ENCODE measurements at places on chromosomes 6 and 20. TPM values are rescaled to one million over a fixed set of nuclear protein-coding genes. Genes with fewer than 3 reads are reported as not detected.

DNA sequence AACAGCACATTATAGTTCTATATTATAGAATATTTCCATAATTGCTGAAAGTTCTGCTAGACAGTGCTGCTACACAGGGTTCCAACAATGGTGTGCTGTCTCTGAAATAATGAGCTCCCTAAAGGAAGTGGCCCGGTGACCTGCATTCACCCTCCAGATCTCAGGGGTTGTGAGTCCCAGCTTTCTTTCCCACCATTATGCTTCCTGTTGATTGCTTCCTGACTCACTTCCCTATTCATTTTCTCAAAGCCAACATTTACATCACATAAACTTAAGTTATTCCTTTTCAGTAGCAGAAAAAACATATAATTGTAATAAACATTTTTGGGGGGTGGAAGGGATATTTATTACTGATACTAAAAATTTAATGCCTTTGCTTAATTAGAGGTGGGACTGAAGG, 12.9 kb upstream of the CCN6 start:
- DNase-seq, result no peak

DNA sequence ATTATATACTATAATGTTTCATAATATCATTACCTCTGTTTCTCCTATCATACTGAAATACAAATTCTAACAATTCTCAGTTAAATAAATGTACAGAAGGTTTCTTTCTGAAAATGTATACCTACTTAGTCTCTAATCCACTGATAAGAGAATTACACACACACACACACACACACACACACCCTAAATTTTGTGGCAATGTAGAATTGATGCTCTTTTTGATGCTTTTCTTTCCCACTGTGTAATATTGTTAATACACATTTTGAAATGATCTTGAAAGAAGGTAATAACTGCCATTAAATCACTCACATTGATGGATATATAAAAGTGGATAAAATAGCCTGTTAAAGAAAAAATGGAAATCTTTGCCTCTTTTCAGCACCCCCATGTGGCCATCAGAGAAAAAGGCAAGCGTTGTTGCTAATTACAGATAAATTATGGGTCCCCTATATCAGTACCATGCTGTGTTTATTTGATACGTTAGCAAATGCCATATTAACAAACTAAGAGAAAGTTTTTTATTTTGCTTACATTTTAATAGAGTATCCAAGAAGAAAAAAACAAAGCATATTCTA, 76.6 kb upstream of the VGLL2 start:
- DNase-seq, result no peak

TCF21 gene
- not detected for total RNA-seq

DNA sequence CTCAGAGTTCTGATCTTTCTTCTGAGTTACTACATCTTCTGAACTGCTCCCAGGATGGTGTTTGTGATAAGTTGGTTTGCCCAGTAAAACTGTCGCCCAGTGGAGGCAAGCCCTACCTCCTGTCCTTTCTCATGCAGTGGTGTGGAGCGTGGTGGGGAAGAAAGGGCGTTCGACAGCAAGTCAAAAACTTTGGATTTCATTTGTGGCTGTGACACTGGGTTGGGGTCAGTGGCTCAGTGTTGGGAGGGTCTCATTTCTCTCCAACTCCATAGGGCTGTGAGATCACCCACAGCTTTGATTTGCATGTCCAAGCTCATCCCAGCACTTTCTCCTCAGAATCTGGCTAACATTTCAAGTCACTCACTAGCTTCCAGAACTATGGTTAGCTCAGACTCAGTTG, 17.5 kb upstream of the SLC22A2 start:
- no peak for DNase-seq

DNA sequence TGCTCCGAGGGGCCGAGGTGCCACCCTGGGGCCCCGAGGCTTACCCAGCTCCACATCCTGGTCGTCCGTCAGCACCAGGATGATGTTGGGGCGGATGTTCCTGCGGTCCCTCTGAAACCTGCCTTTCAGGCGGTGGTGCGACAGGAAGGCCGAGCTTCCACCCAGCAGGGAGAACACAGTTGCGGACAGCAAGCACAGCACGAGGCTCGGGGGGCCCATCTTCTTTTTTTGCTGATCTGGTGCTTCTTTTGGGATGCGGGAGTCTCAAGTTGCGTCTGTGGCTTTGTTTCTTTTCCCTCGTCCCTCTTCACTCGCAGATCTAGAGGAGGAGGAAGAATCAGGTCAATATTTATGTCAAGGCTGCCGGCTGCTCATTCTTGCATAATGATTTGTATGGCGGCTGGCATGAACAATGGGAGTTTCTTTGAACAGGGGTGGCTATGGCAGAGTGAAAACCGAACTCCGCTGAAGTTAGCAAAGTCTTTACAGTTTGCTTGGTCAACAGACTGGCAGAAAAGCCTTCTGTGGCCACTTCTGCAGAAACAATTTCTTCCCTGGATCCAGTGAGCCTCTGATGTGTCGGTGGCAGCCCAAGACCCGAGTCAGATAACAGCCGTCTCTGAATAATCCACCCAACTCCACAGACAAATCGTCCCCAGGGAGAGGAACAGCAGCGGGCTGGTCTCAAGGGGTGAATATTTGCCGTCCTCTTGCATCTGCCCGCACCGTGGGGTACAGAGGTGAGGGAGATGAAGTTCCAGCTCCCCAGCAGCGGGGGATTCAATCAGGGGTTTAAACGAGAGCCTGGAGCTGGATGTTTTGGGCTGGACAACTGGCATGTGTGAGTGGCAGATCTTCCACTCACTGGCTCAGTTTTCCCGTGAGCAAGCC, 27.9 kb downstream of the SULF2 start:
- no peak for DNase-seq

- DNase-seq, result no peak
Measured at GRCh38 chr6:168001029-168001332, 3.5 kb downstream of the KIF25 start.

GRCh38 chr20:58714923-58715351, 22.3 kb downstream of the NPEPL1 start:
- DNase-seq, result no peak

THBD gene
- total RNA-seq, result 78.5 TPM

DNA sequence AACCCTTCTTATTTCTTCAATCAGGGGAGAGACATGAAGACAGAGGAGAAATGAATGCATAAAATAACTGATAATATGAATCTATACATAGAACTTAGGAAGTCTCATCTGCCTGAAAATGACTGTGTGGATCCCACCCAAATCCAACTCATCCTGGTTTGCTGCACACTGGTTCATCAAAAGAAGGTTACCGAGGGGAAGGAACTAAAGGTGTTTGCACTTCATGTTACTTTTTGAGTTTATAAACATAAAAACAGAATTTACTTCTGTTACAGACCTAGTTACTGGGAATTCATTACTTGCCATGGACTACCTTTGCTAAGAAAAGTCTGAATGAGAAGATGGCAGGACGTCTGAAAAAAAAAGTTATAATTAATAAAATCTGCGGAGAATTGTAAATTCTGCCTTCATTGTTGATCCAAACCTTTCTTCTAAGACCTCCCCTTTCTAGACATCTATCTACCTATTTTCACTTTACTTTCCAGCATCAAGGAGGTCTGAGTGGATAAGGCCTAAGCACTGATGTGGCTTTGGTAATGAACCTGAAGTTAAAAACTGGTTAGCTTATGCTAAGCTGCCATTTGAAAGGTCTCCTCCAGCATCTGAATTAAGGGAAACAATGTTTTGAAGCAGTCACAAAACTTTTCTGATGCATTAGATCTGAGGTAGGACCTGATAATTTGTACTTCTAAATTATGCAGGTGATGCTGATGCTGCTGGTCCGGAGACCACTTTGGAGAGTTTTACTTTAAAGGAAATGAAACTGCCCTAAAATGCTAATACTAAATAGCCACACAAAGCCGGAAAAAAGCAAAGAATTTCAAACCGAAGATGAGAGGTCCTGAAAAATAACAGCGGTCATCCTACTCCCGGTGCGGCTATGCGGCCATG, 84.0 kb downstream of the HFE start:
- no peak for DNase-seq

PPP1R16B gene
- total RNA-seq, result 10.1 TPM

KCNK5 gene
- total RNA-seq, result 9.2 TPM

CTSZ gene
- total RNA-seq, result 152 TPM

GRCh38 chr20:31641391-31641790, 3.7 kb downstream of the COX4I2 start:
- no peak for DNase-seq

- no peak for DNase-seq
Measured at GRCh38 chr6:4582506-4583417, 193.4 kb upstream of the CDYL start.

EYA2 gene
- total RNA-seq, result 10.6 TPM

GRCh38 chr20:37401930-37402675, 56.2 kb downstream of the SRC start:
- no peak for DNase-seq

DNA sequence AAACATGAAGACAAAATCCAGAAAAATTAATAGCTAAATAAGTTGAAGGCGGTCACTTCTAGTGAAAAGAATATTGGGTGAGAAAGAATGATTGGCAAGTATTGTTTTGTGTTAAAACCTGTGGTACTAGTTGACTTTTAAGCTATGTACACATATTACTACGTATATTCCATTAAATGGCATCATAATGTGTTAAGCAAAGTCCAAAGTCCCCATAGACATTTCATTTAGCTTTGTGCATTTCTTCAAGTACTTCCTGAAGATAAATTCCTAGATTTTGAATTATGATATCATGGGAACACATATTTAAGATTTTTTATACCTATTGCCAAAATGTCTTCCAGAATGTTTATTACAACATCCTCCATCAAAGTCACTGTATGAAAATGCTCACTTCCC, 272.7 kb upstream of the IRAK1BP1 start:
- DNase-seq, result no peak

RUNX2 gene
- total RNA-seq, result 2.6 TPM

GRCh38 chr20:62849431-62849830, 12.2 kb downstream of the TCFL5 start:
- DNase-seq, result no peak

DNA sequence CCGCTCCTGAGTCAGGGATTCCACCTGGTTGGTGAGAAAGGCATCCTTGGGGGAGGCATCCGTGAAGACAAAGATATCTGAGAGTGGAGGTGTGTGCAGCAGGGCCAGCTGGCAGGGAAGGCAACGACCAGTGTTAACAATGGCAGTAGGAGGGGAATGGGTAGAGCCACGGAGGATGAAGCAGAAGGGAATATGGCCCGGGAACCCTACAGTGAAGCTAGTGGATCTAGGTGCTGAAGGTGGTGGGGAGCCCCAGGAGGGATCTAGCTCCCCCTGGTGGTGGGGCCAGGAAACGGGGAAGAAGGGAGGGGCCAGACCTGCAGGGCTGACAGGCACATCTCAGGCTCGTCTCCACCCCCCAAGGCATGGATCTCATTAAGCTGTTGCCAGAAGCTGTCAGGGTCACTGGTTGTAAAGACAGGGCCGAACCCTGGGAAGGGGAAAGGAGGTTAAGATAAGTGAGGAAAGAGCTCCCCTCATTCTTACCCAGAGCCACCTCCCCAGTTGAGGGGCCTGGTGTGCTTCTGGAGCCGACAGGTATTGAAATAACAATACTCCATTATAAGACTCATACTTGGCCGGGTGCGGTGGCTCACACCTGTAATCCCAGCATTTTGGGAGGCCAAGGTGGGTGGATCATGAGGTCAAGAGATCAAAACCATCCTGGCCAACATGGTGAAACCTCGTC, 7.3 kb downstream of the VWA7 start:
- peak; percentile 51 for DNase-seq

DNA sequence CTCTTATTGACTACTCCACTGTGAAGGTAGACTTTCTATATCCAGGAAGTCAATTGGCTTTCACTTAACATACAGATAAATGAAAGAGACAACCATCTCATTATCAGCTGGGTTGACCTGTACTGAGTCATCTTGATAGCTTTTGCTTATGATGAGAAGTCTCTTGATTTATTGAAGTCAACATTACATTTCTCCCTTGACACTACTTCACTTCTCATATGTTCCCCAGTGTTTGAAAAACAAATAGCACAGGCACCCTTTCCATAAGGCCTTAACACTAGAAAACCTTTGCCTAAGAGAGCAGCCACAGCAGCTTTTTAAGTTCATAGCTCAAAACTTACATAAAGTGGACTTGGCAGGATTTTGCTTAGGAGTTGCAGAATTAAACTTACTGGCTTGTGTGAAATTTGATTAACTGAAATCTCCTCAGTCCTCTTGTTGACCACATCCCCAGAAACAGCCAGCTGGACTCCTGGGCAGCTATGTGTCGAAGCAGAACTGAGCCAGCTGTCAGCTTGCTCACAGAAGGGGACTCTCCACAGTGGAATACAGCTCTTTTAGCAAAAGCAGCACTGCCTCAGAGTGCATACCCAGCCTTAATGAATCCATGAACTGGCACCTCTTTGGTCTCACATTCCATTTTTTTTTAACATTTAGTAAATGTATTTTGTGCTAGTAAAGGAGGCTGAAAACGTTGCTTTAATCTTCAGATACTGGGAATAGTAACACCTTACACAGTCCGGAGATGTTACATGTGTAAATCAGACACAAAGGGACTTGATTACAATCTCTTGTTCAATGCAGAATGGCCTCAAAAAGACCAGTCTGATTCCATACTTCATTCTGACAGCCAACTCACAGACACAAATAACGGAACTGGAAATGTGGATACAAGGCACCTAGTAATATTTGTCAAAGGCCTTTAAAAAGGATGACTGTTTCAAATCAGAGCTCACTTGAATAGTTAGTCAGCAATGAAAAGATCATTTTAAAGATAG, 1532.7 kb downstream of the HACE1 start:
- DNase-seq, result no peak

DNA sequence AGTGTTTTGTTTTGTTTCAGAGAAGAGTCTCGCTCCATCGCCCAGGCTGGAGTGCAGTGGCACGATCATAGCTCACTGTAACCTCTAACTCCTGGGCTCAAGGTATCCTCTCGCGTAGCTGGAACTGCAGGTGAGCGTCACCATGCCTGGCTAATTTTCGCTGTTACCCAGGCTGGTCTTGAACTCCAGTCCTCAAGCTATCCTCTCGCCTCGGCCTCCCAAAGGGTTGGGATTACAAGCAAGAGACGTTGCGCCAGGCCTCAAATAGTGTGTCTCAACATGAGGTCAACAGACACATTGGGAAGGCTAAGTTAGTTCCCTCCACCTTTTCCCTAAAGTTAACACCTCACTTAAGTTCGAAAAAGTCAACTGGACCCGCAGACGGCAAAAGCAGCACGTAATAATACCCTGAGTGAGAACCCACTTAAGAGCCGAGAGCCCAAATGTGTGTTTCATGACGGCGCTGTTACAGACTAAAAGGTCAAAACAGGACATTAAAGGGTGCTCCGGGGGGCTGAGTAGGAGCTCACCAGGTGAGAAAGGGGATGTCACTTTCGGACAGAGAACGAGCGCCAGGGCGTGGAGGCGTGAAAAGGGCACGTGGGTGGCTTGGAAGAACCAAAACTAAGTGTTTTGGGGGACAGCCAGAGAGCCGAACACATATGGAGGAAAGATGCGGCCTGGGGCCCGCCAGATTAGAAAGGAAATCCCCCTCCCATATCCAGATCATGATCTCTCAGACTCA, 499 bp downstream of the TTI1 start:
- peak; percentile 4 for DNase-seq

DNA sequence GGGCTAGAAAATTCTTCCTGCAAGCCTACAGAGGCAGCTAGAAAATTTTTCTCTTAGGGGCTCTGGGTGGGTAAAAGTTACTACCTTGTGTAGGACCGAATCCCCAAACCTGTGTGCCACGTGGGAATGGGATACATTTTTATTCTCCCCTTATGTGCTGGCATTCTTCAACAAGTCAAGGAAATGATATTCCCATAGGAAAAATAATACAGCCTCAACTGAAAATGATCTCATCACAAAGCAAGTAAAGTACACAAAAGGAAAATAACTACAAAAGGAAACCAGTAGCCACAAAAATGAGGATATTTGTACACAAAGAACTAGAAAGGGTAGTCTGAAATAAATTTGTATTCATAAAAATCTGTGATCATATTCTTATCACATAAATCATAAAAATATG, 298.1 kb downstream of the LAMA2 start:
- DNase-seq, result no peak
